ENCODE measurements at places on chromosomes 11 and 22.

DNA sequence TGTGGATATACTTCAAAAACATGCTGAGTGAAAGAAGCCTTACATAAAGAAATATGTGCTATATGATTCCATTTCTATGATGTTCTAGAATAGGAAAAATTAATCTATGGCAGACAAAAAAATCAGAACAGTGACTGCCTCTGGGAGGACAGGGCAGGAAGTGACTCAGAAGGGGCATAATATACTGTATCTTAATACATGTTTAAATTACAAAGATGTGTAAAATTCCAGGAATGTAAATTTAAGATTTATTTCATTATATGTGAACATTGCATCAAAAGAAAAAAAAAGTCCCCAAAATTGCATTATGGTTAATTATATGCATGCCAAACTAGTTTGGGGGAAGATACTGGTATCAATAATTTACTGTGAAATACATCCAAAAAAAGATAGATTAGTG lies 32.2 kb downstream of the SBF2 start:
- no peak for DNase-seq

DNA sequence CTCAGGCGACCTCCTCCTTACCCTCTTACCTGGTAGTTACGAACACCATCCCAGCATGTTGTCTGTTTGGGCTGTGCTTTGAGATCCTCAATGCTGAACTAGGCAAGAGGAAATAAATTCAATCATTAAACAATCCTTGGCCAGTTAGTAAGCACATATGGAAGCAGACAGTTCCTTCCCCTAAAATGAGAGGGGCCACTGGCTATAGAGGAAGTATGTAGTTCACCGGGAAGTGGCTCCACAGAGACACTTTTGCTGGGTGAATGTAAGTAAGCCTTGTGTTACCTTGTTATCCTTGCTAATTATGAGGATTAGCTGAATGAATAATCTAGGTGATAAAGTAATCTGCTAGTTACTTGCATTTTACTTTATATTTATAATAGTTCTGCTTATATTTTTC lies 2.9 kb downstream of the THYN1 start:
- DNase-seq: no peak

DNA sequence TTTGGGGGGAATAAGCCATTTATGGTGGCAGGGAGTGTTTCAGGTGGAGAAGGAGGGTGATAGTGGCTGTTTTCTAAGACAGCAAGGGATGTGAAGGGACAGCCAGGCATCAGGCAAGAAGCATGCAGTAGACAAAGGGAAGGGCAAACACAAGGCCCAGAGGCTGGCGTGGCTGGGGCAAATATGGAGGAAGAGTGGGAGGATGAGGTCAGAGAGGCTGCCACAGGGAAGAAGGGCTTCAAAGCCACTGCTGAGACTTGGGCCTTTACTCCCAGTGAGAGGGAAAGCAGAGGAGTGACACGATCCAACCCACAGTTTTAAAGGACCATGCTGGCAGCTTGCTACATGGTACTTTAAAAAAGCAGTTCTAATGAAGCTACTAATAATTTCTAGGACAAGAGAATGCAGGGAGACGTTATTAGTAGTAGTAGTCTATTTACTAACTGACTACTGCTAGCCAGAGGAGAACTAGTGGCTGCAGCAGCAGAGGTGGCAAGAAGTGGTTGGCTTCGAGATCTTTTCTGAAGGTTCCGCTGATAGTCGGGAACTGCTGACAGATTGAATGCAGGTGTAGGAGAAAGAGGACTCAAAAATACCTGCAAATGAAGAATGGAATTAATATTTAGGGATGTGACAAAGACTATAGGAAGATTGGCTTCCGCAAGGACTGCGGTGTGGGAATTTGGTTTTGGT lies 13.7 kb downstream of the KMT5B start:
- DNase-seq: no peak

- no peak for DNase-seq
Measured at GRCh38 chr11:106482917-106483785, 405.7 kb downstream of the AASDHPPT start.

DNA sequence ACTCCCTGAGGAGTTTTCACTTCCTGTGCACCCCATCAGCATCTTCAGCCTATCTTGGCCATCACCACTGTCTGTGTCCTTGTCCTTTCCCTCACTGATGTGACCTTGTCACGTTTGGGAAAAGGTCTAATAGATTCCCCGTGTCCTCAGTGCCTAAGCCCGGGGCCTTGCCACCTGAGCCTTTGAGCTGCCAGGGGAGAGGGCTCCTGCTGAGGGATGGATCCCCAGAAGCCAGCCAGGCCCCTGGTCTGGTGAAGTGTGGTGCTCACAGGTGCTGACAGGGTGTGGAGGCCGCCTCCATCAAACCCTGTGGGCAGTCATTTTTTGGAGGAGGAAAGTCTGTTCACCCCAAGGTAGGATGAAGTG lies 47.2 kb downstream of the GAB4 start:
- DNase-seq: no peak

- no peak for DNase-seq
Measured at GRCh38 chr11:58844361-58845005, at the start of gene GLYATL2. Gene GLYATL2 (minus strand): TSS chr11:58844704. CDS start chr11:58839612, 5,092 bp downstream.

DNA sequence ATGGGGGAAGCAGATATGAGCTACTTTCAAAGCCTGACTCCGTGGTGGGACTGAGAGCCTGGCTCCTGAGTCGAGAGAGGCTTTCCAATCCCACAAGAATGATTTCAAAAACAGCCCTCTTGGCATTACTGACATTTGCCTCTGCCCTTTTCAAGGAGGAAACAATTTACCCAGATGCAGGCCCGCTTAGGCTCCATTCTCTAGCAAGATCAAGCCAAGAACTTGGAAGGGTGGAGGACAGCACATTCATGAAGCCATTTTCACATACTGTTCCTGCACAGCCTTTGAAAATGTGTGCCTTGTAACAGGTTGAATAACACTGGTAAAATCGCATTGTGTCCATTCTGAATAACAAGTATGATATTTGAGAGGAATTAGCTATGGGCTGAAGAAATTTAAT lies 58.2 kb upstream of the EED start:
- no peak for DNase-seq

- DNase-seq: no peak
Measured at GRCh38 chr11:60871378-60872061, 4.2 kb downstream of the ZP1 start.

- no peak for DNase-seq
Measured at GRCh38 chr22:26617271-26618199, at the start of gene CRYBB1. Gene CRYBB1 (minus strand): TSS chr22:26618027. CDS start chr22:26616319, 1,708 bp downstream.

GRCh38 chr11:110169738-110170137 lies 76.5 kb downstream of the ZC3H12C start:
- DNase-seq: no peak

DNA sequence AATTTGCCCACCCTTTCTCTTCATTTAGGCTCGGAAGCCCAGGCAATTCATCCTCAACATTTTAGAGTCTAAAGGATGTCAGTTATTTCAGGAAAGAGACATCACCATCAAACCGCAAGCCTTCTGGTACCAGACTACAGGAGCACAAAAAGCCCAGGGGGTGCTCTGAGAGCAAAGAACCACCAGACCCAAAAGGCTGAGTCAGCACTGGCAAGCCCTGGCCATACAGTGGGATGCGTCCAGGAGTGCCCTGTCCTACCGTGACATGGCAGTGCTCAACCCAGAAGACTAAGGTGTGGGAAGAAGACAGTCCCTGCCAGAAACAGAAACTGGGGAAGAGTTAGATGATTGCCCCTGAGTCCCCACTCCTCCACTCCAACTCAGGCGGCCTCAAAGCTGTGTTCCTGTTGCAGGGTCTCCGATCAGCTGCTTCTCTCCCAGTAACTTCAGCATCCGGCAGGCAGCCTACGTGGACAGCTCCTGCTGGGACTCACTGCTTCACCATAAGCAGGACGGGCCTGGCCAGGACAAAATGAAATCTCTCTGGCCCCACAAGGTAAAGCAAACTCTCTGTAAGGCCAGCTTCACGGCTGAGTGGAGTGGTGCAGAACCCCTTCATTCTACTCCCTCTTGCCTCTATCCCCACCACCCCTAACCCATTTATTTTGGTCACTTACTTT lies 1.5 kb downstream of the PANX3 start:
- no peak for DNase-seq

DNA sequence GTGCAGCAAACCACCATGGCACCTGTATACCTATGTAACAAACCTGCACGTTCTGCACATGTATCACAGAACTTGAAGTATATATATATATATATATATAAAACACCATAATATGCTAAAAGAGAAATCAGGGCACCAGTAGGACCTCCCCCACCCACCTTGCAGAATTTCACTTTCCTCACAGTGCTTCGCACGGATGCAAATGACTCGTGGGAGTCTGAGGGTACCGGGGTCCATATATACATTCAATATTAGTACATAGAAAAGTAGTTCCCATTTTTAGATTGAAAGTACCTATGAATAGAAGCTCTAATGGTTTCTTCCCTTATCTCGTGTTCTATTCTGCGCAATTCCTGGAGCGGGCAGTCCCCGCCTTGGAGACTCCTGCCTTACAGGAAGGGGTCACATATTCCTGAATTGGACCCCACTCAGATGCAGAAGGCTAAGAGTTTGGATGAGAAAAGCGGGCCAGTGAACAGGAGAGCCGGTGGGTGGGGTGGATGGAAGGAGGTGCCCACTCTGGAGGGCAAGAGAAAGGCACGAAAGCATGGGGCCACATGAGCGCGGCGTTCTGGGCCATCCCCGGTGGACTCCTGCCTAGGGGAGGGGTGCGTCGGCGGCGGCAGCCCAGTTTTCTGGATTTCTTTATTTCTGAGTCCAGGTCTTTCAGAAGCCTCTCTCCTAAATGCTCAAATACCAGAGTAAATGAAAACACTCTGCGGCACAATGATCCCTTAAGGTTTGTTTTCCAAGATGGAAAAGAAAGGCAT lies 136.3 kb downstream of the ETS1 start:
- DNase-seq: no peak

DNA sequence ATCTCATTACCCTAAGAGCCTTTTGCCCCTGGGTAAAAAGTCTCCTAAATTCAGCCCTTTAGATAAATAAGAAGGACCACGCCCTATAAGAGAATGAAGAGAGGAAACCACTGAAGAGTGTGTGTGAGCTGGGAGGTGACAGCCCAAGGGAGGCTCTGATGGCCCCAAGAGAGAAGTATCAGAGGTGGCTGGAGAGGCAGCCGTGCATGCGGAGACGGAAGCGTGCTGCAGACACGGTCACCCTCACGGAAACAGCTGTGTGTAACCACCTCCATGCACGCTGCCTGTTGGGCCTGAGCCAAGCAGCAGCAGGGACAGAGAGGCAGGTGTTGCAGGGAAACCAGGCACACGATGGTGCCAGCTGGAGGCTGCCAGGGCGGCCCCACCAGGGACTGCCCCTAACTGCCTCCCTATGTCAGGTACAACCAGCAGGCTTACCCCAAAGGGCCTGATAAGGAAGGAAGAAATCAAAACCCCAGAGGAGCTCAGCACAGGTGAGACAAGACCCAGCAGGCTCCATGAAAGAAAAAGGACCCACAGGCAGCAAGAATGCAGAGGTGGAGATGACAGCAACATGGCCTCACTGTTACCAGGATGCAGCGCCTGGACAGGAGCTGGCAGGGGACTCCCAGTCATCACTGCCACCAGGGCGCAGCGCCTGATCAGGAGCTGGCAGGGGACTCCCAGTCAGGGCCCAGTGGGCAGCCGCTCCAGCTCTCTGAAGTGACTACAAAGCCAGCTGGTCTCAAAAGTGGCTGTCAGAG lies 7.8 kb downstream of the LARGE2 start:
- peak; percentile 90 for DNase-seq

GRCh38 chr11:72308226-72309073 lies 64.5 kb upstream of the PHOX2A start:
- peak; percentile 80 for DNase-seq

- no peak for DNase-seq
Measured at GRCh38 chr11:33737362-33737821, 1.2 kb upstream of the CD59 start.

DNA sequence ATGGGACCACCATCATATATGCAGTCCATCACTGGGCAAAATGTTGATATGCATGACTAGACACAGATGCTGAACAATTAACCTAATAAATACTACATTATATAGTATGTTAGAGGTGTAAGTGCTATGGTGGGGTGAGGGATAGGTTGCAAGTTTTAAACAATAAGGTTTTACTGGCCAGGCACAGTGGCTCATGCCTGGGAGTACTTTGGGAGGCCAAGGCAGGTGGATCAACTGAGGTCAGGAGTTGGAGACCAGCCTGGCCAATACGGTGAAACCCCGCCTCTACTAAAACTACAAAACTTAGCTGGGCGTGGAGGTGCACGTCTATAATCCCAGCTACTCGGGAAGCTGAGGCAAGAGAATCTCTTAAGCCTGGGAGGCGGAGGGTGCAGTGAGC lies 28.1 kb downstream of the F2 start:
- DNase-seq: no peak

GRCh38 chr11:18191376-18191775 lies 18.7 kb downstream of the MRGPRX4 start:
- no peak for DNase-seq

GRCh38 chr11:130671801-130672700 lies 223.6 kb downstream of the ADAMTS15 start:
- peak; percentile 36 for DNase-seq

DNA sequence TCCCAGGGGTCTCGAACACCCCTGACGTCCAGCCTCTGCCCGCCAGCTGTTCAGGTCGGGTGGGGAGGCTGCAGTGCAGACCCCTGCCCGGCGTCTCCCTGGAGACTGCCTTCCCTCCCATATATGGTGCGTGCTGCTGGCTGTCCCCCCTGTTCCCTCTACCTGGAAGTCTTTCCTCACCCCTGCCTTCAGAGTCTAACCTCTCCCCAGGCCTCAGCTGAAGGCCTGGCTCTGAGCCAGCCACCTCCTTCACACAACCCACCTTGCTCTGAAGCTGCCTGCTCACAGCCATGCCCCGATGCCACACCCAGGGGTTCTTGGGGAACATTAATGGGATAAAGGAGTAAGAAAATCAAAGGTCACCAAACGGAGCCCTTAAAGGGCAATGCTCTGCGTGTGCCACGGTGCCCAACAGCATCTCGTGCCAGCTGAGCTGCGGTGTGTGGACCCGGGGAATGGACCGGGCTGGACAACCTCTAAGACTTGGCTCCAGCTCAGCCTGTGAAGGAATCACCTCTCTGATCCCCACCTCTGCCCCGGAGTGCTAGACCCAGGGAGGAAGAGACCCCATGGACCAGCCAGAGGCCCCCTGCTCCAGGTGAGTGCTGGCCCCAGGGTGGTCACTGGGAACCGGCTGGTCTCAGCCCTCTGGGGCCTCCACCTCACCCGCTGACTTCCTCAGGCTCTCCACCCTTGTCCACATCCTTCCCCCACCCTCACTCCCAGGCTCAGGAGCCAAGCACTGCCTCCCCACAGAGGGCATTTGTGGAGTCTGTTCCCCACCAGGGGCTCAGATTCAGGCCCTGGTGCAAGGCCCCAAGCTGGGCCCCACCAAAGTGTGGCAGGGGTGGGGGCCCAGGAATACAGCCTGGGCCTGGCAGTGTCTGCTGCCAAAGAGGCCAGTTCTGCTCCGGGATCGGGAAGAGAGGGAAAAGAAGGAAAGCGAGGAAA lies at the start of gene NLRP6:
NLRP6 (plus strand) TSS at position 407 of the 951 bp plus-strand sequence; CDS start at position 570, 163 bp downstream.
- no peak for DNase-seq

All from SHP77 (cell line).